ENCODE measurements at places on chromosomes 7 and 10.

- peak; percentile 36 for DNase-seq
Measured at GRCh38 chr7:93245525-93246432, 13.6 kb downstream of the VPS50 start.

- DNase-seq = no peak
Measured at GRCh38 chr7:5582532-5582935, 158.9 kb upstream of the TNRC18 start.

- DNase-seq = no peak
Measured at GRCh38 chr10:108567899-108568752, 1355.2 kb downstream of the XPNPEP1 start.

DNA sequence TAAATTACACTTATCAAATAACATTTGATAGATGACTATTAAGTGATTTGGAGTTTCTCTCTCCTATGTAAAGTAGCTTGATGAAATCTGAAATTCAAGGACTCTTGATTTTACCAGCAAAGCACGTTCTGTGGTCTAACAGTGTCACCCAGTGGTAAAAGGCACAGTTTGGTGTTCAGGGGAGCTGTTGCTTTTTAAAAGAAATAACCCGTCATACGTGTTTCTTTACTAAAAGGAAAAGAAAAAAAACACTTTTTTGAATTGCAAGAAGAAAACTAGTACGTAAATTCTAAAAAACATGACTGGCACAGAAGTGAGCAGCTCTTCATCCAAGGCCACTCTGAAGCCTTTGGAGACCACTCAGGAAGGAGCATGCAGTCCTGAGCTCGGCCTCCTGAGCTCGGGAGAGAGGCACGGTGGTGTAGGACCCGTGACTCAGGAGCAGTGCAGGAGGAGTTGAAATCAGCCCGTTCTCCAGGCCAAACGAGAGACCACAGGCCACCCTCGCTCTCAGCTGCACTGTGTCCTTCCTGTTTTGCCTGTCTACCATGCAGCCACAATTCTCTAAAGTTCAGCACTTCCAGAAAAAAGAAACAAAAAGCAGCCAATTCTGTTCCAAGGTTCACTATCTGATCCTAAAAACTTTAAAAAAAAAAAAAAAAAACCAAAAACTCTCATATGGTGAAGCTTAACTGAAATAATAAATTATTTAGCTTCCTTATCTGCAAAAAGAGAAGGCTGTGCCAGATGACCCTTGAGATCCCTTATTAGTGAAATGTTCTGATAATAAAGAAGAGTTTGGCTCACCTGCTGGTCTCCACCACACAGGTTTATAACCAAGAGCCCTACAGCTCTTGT lies 212.6 kb upstream of the FRMD4A start:
- DNase-seq = no peak

GRCh38 chr10:47276576-47277351 lies 23.2 kb upstream of the GDF10 start:
- no peak for DNase-seq

DNA sequence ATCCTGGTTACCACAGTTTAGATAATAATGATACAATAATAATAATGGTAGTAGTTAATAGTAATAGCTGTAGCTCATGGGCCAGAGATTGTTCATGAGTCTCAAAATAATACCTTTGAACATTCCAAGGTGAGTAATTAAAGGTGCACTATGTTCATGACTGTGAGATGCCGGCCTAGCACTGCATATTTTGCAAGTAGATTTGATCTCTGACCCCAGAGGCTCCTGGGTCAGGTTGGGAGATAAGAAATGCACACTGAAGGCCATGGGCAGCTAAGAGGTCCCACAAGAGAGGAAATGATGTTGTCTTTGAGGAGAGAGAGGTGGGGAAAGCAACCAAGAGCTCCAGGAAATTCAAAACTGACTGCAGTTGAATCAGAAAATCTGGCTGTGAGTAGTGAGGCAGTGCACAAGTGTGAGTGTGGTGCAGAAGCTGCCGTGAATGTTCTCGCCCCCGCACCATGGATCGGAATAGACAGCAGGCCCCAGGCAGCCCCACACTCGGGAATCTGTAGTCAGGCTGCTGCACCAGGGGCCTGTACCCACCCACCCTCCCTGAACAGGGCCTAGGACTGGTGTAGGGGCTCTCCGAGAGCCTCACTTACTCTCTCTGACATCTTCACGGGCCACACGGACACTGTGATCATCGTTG lies 11.9 kb downstream of the CPXM2 start:
- DNase-seq = no peak

- no peak for DNase-seq
Measured at GRCh38 chr7:6278749-6279310, 6.4 kb upstream of the CYTH3 start.

DNA sequence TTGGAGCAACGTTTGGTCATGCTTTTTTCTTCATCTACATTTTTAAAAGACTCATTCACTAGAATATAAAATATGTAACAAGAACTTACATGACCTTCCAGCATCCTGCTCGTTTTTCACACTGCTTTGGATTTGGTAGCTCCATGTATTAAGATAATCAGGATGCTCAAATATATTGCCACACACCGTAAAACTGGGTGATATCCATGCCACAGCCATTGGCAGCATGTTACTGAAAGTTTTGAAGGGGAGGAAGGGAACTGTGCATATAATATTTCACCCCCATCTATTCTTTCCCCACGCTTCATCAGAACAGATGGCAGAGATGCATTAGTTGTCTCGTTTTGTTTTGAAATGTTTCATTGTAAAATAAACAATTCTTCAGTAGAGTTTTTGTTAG lies 158.2 kb downstream of the RNLS start:
- no peak for DNase-seq

- no peak for DNase-seq
Measured at GRCh38 chr7:91436655-91437054, 172.4 kb downstream of the FZD1 start.

DNA sequence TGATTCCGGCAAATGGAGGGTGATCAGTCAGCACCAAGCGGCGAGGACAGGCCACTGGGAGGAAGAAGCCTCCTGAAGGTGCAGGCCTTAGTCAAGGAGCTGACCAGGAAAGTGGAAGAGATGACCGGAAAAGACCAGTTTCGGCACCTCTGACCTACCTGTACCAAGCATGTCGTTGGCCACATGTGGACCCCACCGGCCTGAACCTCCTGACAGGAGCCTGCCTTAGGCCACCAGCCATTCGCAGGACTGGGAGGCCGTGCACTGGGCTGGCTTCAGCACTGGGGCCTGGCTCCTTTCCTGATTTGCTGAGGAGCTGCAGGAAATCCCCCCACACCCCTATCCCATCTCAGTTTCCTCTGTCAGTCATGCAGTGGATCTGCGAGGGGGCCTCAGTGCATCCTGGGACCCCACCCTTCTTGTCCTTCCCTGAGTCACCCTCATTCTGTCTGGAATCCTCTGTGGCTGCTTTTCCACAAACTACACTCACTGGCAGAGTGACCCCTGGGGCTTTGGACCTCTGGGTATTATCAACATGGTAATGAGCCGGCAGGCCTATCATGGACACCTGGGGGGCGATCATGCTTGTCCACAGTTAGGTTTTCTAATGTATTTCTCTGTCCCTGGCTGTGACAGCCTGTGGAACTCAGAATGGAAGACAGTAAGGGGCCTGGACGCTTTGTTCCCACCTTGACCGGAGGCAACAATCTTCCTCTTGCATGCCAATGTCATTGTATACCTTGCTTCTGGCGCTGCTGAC lies 33.0 kb downstream of the RAMP3 start:
- no peak for DNase-seq

GRCh38 chr7:120052884-120053382 lies 220.0 kb upstream of the KCND2 start:
- no peak for DNase-seq

GRCh38 chr7:143272871-143273270 lies 9.6 kb downstream of the GSTK1 start:
- DNase-seq = no peak

GRCh38 chr10:86373828-86374227 lies 7.2 kb upstream of the GRID1 start:
- no peak for DNase-seq

GRCh38 chr10:59900048-59900727 lies 6.2 kb downstream of the CCDC6 start:
- DNase-seq = no peak

DNA sequence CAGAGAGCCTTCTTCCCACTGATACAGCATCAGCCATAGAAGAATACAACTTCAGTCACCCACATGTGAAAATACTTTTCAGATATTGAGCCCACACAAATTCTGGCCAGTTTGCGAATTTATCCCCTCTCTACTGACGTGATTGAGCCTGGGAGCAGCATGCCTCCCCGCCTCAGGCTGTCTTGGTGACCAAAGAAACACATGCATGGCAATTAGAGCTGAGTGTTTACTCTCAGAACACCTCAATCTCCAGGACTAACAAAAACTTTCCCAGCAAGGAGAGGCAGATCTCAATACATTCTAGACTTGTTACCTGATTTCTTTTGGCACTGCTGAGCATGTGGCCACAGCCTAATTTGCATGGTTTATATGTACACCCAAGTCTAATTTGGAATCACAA lies 122.5 kb downstream of the TMEM26 start:
- no peak for DNase-seq

GRCh38 chr7:75534727-75535307 lies 42.7 kb downstream of the SPDYE5 start:
- no peak for DNase-seq

DNA sequence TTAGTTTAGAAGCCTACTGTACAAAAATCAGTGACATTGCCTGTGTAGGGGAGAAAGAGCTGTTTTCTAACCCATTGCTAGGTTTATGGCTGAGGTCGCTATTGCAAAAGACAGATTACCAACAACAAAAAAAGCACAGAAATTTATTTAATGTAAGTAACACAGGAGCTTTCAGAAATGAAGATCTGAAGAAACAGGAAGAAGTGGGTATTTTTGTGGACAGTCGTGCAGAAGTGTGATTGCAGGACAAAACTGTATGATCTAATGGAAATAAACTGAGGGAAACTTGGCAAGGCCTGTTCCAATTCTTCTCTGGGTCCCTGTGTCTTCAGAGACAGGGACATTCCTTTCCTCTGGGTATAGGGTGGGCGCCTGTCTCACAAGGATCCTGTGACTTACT lies 87.4 kb downstream of the APBB1IP start:
- DNase-seq = no peak

DNA sequence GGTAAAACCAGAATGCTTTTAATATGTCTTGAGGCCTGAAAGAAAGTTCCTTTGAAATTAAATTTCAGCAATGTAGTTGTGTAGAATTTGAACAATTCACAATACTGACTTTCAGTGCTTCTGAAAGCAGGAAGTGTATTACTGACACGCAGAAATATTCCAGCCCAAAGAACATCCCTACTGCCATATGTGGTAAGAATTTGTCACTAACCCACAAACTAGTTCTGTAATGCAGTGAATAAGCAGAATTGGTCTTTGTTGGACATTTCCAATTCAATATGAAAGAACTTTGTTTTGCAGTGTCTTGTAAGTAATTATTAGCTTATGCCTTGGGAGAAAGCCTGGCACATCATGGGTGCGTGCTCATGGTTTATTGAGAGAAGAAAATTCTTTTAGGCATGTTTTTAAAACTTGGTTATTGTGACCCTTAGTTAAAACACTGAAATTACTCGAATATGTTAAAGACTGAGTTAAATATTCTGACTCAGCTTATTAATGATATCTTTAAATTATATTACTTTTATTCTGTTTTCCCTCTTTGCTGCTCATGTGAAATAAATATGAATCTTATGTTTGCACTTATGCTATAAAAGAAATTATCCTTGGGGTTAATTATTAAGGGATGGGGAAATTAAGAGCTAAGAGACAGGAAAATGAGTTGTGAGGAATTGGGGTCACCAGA lies 33.4 kb downstream of the PTPN12 start:
- DNase-seq = peak; percentile 59

- DNase-seq = no peak
Measured at GRCh38 chr7:134593530-134594392, 44.9 kb downstream of the AKR1B15 start.

- no peak for DNase-seq
Measured at GRCh38 chr7:27170426-27171324, 3.4 kb downstream of the HOXA10 start.

DNA sequence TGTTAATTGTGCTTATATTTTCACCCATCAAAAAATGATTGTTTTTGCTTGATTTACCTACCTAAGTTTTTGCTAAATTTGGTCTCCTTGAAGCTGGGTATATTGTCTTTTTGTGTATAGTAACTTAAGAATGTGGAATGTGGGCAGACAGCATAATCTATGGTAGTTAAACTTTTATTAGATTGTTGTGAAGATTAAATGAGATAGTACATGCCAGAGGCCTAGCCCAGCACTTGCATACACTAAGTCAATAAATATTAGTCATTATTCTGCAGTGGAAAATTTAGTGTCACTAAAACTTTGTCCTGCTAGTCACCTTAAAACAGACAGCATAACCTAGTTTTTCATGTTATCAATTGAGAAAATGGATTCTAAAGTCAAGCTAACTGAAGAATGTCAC lies 19.3 kb upstream of the RPA3 start:
- DNase-seq = no peak

DNA sequence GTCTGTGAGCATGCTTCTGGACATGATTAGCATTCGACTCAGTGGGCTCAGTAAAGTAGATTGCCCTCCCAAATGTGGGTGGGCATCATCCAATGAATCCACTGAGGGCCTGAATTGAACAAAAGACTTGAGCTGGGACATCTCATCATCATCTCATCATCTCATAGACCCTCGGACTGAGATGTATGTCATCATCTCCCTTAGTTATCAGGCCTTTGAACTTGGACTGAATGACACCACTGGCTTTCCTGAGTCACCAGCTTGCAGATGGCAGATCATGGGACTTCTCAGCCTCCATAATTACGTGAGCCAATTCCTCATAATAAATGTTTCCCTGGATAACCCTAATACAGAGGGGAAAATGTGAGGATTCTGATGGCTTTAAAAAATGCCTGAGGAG lies 128.3 kb upstream of the LSM8 start:
- DNase-seq = no peak

GRCh38 chr10:29617880-29618340 lies 16.9 kb downstream of the SVIL start:
- DNase-seq = no peak

- no peak for DNase-seq
Measured at GRCh38 chr10:117556356-117556755, 13.8 kb downstream of the EMX2 start.

DNA sequence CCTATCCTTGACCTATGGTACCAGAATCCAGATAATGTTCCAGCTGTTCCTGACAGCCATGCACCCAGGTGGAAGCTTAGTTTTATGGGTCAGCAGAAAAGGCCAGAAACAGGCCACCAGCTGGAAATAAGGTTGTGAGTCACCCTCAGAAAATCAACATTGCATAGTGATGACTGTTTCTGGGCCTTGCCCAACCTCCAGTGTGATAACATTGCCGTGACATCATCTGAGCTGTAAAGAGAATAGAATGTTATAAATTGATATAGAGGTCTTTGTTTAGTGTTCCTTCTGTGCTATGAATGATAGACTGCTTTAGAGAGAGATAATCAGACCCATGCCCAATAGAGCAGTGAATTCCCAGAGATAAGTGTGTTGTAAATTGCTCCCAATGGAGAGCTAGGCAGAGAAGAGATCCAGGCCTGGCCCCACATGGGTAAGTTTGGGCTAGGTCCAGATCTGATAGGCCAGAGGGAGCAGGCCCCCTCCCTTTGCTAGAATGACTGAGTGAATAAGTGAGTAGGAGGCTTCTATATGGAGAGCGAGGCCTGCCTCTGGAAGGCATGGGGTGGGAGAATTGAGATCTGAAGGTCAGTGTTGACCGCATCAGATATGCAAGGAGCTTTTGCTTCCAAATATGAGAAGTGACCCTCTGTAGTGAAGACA lies 14.2 kb upstream of the HPS1 start:
- DNase-seq = peak; percentile 91

Measured in kidney capillary endothelial cell (primary cell).